ENCODE measurements at places on chromosomes 3 and 15.

DNA sequence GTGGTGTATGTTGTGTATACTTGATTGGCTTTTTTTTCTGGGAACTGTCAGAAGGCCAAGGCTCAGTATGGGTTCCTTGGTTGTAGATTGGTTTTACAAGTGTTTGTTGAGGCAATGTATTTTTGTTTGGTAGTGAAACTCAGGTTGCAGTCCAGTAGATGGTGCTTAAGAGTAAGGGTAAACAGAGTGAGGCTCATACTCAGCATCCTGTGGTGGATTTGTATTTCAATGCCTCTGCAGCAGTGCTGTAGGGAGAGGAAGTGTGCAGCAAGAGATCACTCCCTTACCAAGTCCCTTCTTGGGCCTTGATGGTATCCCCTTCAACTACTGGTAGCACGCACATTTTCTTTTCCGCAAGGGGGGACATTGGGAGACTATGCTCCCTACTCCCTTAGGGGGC, 428.5 kb upstream of the CNTN3 start:
- DNase-seq: no peak

GRCh38 chr3:135141160-135141559, 346.1 kb downstream of the EPHB1 start:
- no peak for DNase-seq

- no peak for DNase-seq
Observed at GRCh38 chr15:74274470-74275038, 38.4 kb downstream of the CCDC33 start.

DNA sequence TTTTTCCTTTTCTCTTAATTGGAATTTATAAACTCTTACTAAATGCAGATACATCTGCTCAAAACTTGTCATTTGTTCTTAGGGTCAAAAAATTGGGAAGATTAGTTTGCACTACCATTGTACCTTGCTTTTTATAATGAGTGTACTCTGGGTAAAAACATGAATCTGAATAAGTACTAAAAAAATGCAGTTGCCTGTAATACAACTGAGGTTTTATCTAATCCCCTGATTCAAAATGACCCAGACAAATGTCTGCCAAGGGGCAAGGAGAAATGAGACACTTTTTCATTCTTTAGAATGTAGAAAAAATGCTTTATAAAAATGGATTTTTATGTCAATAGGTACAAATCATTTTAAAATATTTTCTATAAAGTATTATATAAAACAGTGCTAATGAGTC, 42.4 kb downstream of the RASA2 start:
- DNase-seq: no peak

DNA sequence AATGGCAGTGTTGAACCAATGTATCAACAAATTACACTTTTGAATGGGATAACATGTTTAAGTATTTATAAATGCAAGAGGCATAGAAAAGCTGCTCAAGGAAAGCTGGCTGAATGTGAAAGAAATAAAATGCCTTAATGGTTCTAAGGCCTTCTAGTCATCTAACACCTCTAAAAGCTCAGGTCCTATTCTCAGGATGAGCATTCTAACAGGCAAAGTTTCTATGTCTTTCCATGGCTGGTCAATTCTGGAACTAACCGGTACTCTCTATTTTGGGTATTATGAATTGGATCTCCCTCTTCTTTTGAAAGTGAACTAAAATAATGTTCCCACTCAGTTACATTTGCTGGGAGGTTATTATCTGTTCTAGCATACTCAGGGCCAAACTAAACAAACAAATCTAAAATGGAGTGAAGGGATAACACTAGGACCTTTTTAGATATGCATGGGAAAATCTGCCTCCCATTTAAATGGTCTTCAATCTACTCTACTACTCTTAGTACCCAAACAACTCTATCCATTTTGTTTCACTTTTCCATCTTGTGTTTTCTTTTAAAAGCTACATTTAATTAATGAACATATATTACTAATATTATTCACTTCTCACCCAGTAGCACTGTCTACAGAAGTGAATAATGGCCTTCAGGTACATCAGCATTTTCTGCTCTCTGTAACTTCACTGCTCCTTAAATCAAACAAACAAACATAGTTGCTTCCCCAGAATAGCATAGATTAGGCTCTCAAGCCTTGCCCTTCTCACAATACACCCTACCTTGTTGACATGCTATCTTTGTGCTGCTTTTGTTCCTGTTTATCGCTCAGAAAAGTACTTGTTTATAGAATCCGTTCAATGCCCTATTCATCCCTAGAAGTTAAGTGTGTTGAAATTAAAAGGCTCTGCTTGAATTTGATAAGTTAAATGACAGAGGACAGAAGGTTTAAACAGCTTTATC, 46.4 kb downstream of the CBLB start:
- no peak for DNase-seq

GRCh38 chr3:116034794-116035193, 410.5 kb downstream of the LSAMP start:
- no peak for DNase-seq

DNA sequence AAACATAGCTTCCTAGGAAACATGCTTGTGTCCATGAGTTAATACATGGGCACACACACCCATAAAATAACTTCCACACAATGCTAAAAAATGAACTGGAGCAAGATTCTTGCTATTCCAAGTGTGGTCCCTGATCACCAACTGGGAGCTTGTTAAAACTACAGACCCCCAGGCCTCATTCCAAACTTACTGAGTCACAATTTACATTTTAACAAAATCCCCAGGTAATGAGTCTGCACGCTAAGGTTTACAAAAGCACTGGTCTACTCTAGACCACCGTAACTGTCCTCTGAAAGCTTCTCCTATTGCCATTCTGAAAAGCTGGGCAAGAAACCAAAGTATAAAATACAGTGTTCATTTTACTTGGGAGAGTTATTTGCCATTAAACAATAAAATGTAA, 45.4 kb downstream of the IGF2BP2 start:
- no peak for DNase-seq

DNA sequence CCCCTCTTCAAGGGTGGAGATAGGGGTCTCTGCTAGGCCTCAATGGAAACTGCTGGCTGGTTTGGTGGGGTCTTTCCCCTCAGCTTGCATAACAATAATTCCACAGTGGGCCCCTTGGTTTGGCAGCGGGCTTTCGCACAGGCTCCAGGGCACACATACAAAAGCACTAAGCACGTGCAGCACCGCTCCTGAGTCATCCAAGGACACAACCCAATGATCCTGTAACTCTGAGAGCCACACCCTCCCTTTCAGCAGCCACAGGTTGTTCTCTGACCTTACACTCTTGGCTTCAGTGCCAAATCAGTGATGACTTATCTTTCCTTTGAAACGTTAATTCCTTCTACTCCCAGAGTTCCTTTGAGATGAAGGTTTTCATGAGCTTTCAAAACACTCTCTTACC, 41.7 kb downstream of the DAPK2 start:
- DNase-seq: no peak

GRCh38 chr15:94327356-94327936, 96.1 kb downstream of the MCTP2 start:
- no peak for DNase-seq

DNA sequence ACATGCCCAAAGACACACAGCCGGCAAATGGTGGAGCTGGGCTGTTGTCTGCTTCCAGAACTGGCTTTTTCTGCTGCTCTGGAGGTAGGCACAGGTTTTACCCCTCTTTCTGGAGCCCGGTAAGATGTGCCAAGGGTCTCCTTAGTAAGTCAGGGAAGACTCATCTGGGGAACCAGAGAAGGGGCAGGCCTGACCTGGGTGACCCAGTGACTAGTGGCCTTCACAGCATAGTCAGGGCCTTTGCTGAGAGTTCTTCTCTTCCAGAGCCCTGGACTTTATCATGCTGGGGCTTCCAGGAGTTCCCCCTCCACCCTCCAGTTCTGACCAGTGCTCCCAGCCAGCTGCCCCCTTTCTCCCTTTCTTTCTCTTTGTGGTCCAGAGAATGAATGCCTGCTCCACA, 3.2 kb downstream of the CD276 start:
- DNase-seq: no peak

GRCh38 chr3:197522881-197523441, 32.8 kb downstream of the BDH1 start:
- no peak for DNase-seq

DNA sequence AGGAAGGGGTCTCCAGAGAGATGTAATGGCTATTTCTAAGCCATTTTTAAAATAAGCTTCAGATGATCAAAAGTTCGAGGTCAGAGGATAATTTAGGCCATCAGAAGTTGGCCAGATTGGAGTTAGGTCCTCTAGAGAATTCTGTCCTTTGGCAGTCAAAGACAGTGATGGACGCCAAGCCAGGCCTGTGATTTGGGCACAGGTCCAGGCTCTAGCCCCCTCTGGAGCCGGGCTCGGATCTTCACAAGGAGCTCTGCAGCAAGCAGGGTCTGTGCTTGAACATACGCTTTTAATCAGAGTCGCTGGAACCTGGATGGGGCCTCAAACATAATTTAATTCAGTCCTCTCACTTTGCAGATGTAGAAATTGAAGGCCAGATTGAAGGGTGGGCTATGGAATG, 151.4 kb upstream of the BCL6 start:
- no peak for DNase-seq

- DNase-seq: no peak
Observed at GRCh38 chr15:66644000-66644787, 57.8 kb upstream of the SMAD6 start.

- DNase-seq: no peak
Observed at GRCh38 chr15:57328897-57329296, 47.4 kb upstream of the CGNL1 start.

- no peak for DNase-seq
Observed at GRCh38 chr3:4995500-4996053, 16.3 kb downstream of the BHLHE40 start.

- DNase-seq: no peak
Observed at GRCh38 chr3:149581248-149581647, 76.6 kb downstream of the WWTR1 start.

DNA sequence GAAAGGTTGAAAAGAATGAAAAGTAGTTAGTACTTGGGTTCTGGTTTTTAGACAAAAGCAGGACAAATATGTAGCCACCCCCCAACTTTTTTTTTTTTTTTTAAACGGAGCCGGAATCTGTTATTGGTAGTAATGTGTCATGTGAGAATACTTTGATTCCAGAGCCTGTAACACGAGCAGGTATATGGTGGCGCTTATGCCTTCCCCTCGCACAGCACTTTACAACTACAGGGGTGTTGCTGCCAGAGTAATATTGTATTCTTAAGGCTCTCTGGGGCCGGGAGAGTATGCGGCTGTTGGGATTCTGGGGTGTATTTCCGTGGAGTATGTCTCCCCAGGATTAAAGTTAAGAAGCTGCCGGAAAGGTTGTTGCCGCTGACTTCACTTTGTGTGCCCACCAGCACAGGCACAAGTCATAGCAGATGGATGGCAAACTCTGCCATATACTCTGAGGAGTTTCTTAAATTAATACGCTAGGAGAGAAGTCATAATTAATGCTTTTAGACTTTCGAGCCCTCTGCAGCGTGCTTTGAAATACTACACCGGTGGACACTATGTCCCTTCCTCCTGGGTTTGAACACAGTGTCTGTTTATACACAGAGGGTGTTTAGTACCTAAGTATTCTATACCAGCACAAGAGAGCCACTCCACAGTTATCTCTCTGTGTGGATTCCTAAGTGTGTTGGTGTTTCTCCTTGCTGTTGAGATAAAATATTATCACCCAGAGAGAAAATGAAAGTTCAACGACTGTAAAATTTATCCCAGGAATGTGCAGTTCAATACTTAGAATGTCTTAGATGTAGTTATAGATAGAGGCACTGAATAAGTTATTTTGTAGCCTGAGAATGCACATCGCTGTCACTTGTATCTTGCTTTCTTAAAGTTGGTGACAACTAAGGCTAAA, 1.4 kb downstream of the MBNL1 start:
- no peak for DNase-seq

GRCh38 chr3:57942872-57943283, 65.3 kb upstream of the FLNB start:
- no peak for DNase-seq

DNA sequence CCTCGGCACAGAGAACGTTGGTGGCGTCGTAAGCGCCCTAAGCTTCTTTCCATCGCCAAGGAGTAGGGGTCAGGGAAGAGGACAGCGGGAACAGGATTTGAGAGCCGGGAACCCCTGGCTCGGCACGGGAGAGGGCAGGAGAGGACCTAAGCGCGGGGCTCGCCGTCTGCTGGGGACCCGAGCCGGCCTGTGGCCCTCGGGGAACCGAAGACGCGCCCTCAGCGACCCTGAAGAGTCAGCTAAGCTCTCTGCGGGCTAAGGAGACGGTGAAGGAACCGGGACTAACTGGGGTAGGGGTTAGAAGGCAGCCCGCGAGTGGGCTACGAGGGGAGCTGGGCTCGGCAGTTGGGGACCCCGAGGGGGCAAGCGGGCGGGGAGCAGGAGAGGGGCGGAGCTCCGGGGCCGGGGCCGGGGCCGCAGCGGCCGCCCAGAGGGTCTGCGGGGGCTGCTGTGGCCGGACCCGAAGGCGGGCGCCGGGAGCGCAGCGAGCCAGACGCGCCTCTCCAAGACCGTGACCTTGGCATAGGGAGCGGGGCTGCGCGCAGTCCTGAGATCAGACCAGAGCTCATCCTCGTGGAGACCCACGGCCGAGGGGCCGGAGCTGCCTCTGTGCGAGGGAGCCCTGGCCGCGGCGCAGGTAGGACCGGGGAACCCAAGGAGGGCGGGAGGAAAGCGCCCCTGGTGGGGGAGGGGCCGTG, 574 bp downstream of the CASR start:
- DNase-seq: no peak

DNA sequence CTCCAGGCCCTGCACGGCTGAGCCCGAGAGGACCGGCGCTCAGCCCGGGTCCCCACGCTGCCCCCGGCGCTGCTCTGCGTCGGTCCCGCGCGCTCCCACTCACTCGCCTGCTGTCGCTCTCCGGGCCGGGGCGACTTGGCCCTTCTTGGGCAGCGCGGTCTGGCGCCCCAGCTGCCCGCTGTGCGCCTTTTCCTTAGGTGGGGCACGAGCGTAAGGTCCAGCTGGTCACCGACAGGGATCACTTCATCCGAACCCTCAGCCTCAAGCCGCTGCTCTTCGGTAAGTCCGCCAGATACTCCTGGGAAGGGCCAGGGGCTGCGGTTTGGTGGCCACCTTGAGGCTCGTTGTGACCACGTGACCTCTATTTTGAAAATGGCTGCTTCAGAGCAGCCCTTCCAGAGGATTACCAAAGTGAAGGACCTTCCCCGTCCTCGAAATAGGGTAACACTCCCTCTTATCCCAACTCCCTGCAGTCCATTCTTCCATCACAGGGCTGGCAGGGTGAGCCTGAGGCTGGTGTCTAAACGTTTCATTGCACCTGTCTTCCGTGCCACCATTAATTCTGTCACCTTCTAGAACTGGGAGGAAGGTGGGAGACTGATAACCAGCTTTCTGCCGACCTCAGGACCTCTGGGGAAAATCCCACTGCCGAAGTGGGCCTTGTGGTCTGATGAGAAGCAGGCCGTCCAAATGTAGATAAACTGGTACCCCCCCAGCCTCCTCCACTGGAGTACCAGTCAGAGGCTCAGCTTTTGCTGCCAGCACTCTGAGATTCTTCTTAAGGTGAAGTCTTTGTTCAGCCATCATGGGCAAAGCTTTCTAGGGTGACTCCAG, 812 bp downstream of the P4HTM start:
- DNase-seq: no peak

- DNase-seq: no peak
Observed at GRCh38 chr3:178476886-178477285, 59.4 kb upstream of the KCNMB2 start.

DNA sequence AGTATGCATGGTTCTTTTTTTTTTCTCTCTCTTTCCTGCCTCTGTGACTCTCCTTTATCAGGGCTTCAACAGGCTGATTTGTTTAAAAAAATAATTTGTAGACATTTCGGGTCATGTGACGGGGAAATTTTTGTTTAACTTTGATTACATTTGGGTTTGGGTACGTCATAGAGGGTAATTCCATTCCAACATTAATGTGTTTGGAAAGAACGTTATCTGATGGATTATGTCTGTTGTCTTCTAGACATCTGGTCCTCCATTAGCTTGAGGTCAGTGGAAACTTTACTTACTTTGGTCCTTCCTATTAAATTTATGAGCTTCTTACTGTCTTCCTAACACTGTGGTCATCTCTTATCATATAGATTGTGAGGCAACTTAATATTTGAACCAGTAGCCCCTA, 80.9 kb downstream of the STT3B start:
- DNase-seq: no peak
